ENCODE measurements at places on chromosomes 3 and 15. TPM values are rescaled to one million over a fixed set of nuclear protein-coding genes. Genes with fewer than 3 reads are reported as not detected.

DNA sequence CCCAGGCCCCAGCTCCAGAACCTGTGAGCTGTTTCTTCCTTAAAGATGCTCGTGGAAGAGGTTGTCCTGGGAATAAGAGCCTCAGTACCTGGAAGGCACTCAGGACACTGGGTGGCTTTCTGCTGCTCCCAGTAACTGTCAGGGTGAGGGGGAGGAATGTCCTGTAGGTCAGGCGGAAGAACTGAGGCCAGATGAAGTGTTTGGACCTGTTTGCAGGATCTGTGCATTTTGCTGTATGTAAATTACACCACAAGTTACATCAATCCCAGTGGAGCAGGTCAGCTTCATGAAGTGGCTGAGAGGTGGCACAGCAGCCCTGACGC lies 27.1 kb downstream of the HDAC11 start:
- no peak for DNase-seq

Gene RNU5B-1
- not detected for total RNA-seq

Gene SLC51A
- not detected for total RNA-seq

Gene CSPG4
- not detected for total RNA-seq

GRCh38 chr3:69388241-69388640 lies 2.4 kb upstream of the FRMD4B start:
- DNase-seq: no peak

- DNase-seq: no peak
These were observed 31.9 kb upstream of the SPTSSB start for GRCh38 chr3:161403251-161403650.

- DNase-seq: no peak
These were observed 34.3 kb downstream of the DNAH1 start for GRCh38 chr3:52350416-52350815.

Gene MRPS22
- 46.6 TPM for total RNA-seq

GRCh38 chr3:74000725-74001124 lies 376.0 kb upstream of the PDZRN3 start:
- no peak for DNase-seq

- DNase-seq: no peak
These were observed 19.8 kb downstream of the DGKG start for GRCh38 chr3:186342197-186342596.

GRCh38 chr3:142366434-142366833 lies 81.4 kb downstream of the XRN1 start:
- no peak for DNase-seq

- DNase-seq: peak; percentile 42
These were observed 47.0 kb downstream of the MAP2K1 start for GRCh38 chr15:66433726-66434125.

DNA sequence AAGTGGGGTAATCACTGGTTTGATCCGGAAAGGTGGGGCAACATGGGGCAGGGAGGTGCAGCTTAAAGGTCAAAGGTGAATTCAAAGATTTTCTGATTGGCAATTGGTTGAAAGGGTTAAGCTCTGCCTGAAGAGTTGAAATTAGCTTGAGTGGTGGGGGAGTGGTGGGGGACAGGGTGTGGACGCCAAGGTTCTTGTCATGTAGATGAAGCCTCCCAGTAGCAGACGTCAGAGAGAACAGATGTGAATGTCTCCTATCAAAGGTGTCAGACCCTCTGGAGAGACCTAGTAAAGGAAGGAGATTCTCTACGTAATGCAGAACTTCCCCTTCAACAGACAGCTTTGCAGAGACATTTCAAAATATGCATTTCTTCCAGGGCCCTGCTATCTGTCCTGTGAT lies 62.8 kb downstream of the ABCC5 start:
- DNase-seq: no peak

GRCh38 chr3:122668930-122669730 lies 11.5 kb upstream of the PARP14 start:
- no peak for DNase-seq

- no peak for DNase-seq
These were observed 3.1 kb downstream of the PCYT1A start for GRCh38 chr3:196284396-196284795.
